WTC11 (cell line): ENCODE measurements at places on chromosomes 1 and 21. TPM values are rescaled to one million over a fixed set of nuclear protein-coding genes. Genes with fewer than 3 reads are reported as not detected.

The CREG1 gene
- total RNA-seq: 21.0 to 24.7 TPM (median 21.7 TPM) in 3 replicates

The RGSL1 gene
- total RNA-seq: not detected in 3 replicates

The FOXD3 gene
- total RNA-seq: 27.5 to 37.1 TPM (median 34.7 TPM) in 3 replicates

The HSD11B1 gene
- total RNA-seq: 0.41 TPM in 1 of 3 replicates, not detected in the others

The ITLN2 gene
- 5.9 to 7.8 TPM (median 7.0 TPM) in 3 replicates for total RNA-seq

The ADGRL2 gene
- total RNA-seq: 71.6 to 81.8 TPM (median 80.2 TPM) in 3 replicates

The OPN3 gene
- total RNA-seq: 14.4 to 17.2 TPM (median 15.2 TPM) in 3 replicates

The C1orf185 gene
- total RNA-seq: not detected in 3 replicates

The F13B gene
- not detected in 3 replicates for total RNA-seq

The MPL gene
- total RNA-seq: 0.15 to 0.44 TPM (median 0.21 TPM) in 3 replicates

The IVL gene
- total RNA-seq: not detected in 3 replicates

The ZNF683 gene
- not detected in 3 replicates for total RNA-seq

The ARHGEF16 gene
- total RNA-seq: 15.5 to 17.2 TPM (median 16.1 TPM) in 3 replicates

The NEGR1 gene
- total RNA-seq: 2.7 to 3.0 TPM (median 2.9 TPM) in 3 replicates

The OR2T29 gene
- total RNA-seq: not detected in 3 replicates

The TOR1AIP2 gene
- total RNA-seq: 57.1 to 58.0 TPM (median 57.2 TPM) in 3 replicates

The PLA2G2F gene
- not detected in 3 replicates for total RNA-seq

The CELA2A gene
- 0.83 to 1.1 TPM (median 1.1 TPM) in 3 replicates for total RNA-seq

The KCNT2 gene
- total RNA-seq: 11.6 to 14.2 TPM (median 12.4 TPM) in 3 replicates

The TRIM58 gene
- 1.0 to 1.9 TPM (median 1.6 TPM) in 3 replicates for total RNA-seq

The BRINP2 gene
- total RNA-seq: 0.24 to 0.41 TPM (median 0.34 TPM) in 3 replicates

The MTARC1 gene
- 25.8 to 33.6 TPM (median 29.5 TPM) in 3 replicates for total RNA-seq

The TAL1 gene
- 0.41 to 0.63 TPM (median 0.57 TPM) in 3 replicates for total RNA-seq

The C1orf210 gene
- 11.7 to 14.0 TPM (median 12.8 TPM) in 3 replicates for total RNA-seq

The SH2D1B gene
- total RNA-seq: not detected in 3 replicates

The VANGL2 gene
- 68.0 to 69.7 TPM (median 68.6 TPM) in 3 replicates for total RNA-seq

The LEFTY1 gene
- total RNA-seq: 47.0 to 52.9 TPM (median 49.0 TPM) in 3 replicates

The RAB7B gene
- total RNA-seq: not detected in 3 replicates

The DYNLT5 gene
- 1.3 to 1.8 TPM (median 1.6 TPM) in 3 replicates for total RNA-seq

The IQCC gene
- total RNA-seq: 4.6 to 5.2 TPM (median 4.8 TPM) in 3 replicates

The NOL9 gene
- total RNA-seq: 36.0 to 37.4 TPM (median 37.4 TPM) in 3 replicates

The CFHR3 gene
- total RNA-seq: 0.24 to 0.80 TPM (median 0.27 TPM) in 3 replicates

The KTI12 gene
- total RNA-seq: 9.4 to 10.1 TPM (median 9.9 TPM) in 3 replicates

The TMEM200B gene
- total RNA-seq: 19.1 to 22.6 TPM (median 22.1 TPM) in 3 replicates

The ITPKB gene
- total RNA-seq: 13.1 to 15.6 TPM (median 13.5 TPM) in 3 replicates

The MYOG gene
- not detected in 3 replicates for total RNA-seq

The RNU5D-1 gene
- total RNA-seq: not detected in 3 replicates

The TMEM240 gene
- 6.6 to 8.8 TPM (median 8.0 TPM) in 3 replicates for total RNA-seq

The GNAT2 gene
- 0.14 TPM in 1 of 3 replicates, not detected in the others for total RNA-seq
